Cardiac ventricle fibroblast (primary cell): ENCODE measurements at places on chromosomes 7 and 10. TPM values are rescaled to one million over a fixed set of nuclear protein-coding genes. Genes with fewer than 3 reads are reported as not detected.

PITX3 gene
- 0.15 and 0.69 TPM in 2 replicates for total RNA-seq

ASCC1 gene
- 26.5 and 38.8 TPM in 2 replicates for total RNA-seq

LRIT1 gene
- not detected in 2 replicates for total RNA-seq

SPDYE16 gene
- total RNA-seq = 0.75 TPM in 1 of 2 replicates, not detected in the other

ERVW-1 gene
- not detected in 2 replicates for total RNA-seq

BAIAP2L1 gene
- total RNA-seq = 1.6 and 4.4 TPM in 2 replicates

ACADSB gene
- 5.5 and 6.9 TPM in 2 replicates for total RNA-seq

LBX1 gene
- not detected in 2 replicates for total RNA-seq

GHRHR gene
- total RNA-seq = not detected in 2 replicates

CDHR3 gene
- total RNA-seq = 1.6 and 3.6 TPM in 2 replicates

YAE1 gene
- total RNA-seq = 12.5 and 19.9 TPM in 2 replicates

CCDC172 gene
- not detected in 2 replicates for total RNA-seq

CALN1 gene
- total RNA-seq = not detected in 2 replicates

ACTL6B gene
- total RNA-seq = not detected in 2 replicates

CCDC146 gene
- 1.1 and 2.2 TPM in 2 replicates for total RNA-seq

HTR5A gene
- not detected in 2 replicates for total RNA-seq

ZNF503 gene
- total RNA-seq = 31.3 and 34.1 TPM in 2 replicates

SLC35G1 gene
- 3.7 and 5.6 TPM in 2 replicates for total RNA-seq

HNRNPA2B1 gene
- 94.3 and 110 TPM in 2 replicates for total RNA-seq
